ENCODE measurements at places on chromosomes 5 and 9. TPM values are rescaled to one million over a fixed set of nuclear protein-coding genes. Genes with fewer than 3 reads are reported as not detected.

The OTP gene
- not detected for total RNA-seq

The RACK1 gene
- 2,753 TPM for total RNA-seq

The SVEP1 gene
- 44.6 TPM for total RNA-seq

The HTR4 gene
- total RNA-seq: not detected

The CARTPT gene
- not detected for total RNA-seq

The SLCO4C1 gene
- total RNA-seq: 4.2 TPM

The ARL10 gene
- 12.3 TPM for total RNA-seq

The POU5F2 gene
- total RNA-seq: 4.9 TPM

The IRX1 gene
- 14.4 TPM for total RNA-seq

The MAPKAP1 gene
- total RNA-seq: 35.2 TPM

GRCh38 chr5:138874771-138875551, at the start of gene LRRTM2:
Gene LRRTM2, minus strand, starts transcription at chr5:138875335. Its CDS starts 424 bp downstream, at chr5:138874911.
- peak; percentile 82 for DNase-seq

DNA sequence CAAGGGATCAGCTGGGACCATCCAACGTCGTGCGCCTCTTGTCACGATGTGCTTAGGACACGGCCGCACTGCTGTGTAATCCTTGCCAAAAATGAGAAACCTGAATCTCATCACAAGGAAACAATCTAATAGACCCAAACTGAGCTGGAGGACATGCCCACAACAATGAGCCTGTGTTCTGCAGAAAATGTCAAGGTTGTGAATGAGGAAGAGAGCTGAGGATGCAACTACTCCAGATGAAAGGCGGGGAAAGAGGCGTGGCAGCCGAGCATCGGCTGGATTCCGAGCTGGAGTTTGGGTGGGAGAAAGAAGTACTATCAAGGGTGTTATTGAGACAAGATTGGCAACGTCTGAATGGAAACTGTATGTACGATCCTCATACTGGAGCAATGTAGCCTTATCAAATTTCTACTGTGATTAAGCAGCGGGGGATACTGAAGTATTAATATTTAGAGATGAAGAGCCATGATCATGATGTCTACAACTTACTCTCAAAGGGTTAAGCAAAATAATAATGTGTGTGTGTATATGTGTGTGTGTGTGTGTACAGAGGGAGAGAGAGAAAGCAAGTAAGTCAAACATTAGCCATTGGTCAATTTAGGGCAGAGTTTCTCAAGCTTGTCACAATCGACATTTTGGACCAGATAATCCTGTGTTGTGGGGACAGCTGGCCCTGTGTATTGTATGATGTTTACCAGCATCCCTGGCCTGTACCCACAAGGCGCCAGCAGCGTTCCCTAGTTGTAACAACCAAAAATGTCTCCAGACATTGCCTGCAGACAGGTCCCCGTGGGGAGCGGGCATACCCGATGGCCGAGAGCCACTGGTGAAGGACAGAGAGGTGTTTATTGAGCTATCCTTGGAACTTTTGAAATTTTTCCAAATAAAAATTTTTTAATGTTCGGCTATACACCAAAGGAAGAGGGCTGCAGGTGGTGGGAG, 46.5 kb downstream of the DUSP1 start:
- DNase-seq: peak; percentile 71

DNA sequence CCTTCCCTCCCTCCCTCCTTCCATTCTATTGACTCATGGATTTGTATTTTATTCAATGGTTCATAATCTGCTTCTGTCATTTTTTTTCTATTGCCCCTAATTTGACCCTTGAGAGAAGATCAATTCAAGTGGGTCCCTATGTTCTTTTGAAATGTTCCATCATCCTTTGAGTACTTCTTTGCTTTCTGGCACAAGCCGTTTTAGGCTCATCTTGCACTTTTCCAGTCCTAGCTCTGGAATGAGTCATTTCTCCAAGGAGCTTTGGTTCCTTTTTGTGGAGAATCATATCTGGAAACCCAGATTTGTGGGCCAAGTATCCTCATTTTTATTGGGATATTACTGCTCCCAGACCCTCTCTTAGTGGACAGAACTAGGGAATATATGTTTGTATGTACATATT, 126.8 kb upstream of the PTPN3 start:
- DNase-seq: no peak

GRCh38 chr5:15807248-15807647, 307.3 kb downstream of the FBXL7 start:
- DNase-seq: no peak

- no peak for DNase-seq
Measured at GRCh38 chr9:479304-479970, 264.8 kb downstream of the DOCK8 start.

DNA sequence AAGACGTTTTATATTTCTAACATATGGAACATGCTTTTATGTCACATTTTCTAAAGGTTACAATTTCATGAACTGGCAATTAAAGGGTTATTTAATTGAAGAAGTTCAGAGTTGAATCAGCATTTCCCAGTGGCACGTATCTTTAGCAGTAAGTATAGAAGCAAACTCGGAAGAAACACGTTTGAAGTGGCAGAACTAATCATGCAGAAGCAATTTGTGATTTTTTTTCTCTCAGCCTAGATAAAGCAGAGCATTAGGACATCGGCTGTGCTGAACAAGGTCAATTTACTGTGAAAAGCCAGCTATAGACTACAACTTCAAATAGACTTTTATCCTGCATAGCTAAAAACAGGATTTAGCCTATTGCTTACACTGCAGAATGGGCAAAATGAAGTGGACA, 104.7 kb downstream of the ISL1 start:
- DNase-seq: no peak

DNA sequence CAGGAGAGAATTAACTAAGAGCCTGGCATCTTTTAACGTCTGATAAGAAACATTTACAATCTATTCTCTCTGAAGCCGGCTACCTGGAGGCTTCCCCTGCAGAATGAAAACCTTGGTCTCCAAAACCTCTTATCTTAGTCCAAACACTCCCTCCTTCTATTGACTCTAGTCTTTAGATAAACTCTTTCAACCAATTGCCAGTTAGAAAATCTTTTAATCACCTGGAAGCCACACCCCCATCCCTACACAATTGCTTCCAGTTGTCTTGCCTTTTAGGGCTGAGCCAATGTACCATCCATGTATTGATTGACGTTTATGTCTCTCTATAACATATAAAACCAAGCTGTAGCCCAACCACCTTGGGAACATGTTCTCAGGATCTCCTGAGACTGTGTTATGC, 1343.1 kb upstream of the C9orf72 start:
- DNase-seq: no peak

GRCh38 chr9:8599937-8600336, 800.4 kb upstream of the DMAC1 start:
- no peak for DNase-seq

GRCh38 chr9:120862452-120862851, 14.5 kb downstream of the PHF19 start:
- no peak for DNase-seq

DNA sequence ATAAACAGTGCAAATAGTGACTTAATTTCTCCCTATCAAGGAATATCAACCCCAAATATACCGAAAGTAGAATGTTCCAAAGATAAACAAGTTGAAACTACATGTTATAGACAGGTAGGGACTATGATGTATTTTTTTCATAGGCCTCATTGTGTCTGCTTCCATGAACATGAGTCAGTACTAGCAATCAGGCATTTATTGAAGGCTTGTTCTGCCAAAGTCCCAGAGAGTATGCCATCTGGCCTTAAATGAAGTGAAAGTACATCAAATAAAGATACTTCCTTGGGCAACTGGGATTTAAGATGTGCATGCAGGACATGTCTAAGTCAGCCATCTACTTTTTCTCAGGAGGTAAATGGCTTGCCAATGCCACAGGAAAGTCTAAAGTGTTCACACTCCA, 6.5 kb downstream of the GHR start:
- DNase-seq: no peak

GRCh38 chr5:14036514-14036913, 92.0 kb upstream of the DNAH5 start:
- DNase-seq: no peak

GRCh38 chr5:177301503-177302165, 1.9 kb downstream of the RAB24 start:
- DNase-seq: no peak

GRCh38 chr9:76223749-76224340, 170.4 kb downstream of the RFK start:
- peak; percentile 73 for DNase-seq

- DNase-seq: no peak
Measured at GRCh38 chr5:144941004-144941403, 770.3 kb downstream of the KCTD16 start.

DNA sequence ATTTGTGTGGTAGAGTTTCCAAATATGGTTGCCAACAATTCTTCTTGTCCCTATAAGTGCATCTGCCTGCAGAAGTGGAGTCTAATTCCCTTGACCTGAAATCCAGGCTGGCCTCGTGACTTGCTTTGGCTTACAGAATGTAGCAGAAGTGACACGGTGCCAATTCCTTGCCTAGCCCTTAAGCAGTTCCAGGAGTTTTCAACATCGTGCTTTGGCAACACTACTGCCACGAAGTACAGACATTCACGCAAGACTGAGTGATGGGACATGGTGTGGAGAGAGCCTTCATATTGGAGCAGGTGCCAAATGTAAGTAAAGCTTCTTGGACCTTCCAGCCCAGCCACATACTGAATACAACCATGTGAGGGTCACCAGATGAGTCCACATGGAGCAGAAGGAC, 92.9 kb upstream of the NEK6 start:
- no peak for DNase-seq

- DNase-seq: no peak
Measured at GRCh38 chr5:151084363-151084762, 3.5 kb upstream of the TNIP1 start.

GRCh38 chr5:122063836-122064235, 14.2 kb downstream of the LOX start:
- DNase-seq: no peak

GRCh38 chr5:145479857-145480256, 355.3 kb downstream of the PRELID2 start:
- DNase-seq: no peak

- no peak for DNase-seq
Measured at GRCh38 chr5:74013222-74013621, 387.2 kb downstream of the ARHGEF28 start.

Data from skin of body (tissue), 3 donors.